ENCODE measurements at places on chromosomes 7 and 10. TPM values are rescaled to one million over a fixed set of nuclear protein-coding genes. Genes with fewer than 3 reads are reported as not detected.

WNT8B gene
- not detected for total RNA-seq

NKX2-3 gene
- not detected for total RNA-seq

GIMAP8 gene
- total RNA-seq, result not detected

RAB19 gene
- total RNA-seq, result not detected

SNX10 gene
- 1.1 TPM for total RNA-seq

DNA2 gene
- 23.9 TPM for total RNA-seq

CPN1 gene
- not detected for total RNA-seq

SEMA3C gene
- total RNA-seq, result 28.6 TPM

GBX1 gene
- total RNA-seq, result not detected

PAX4 gene
- not detected for total RNA-seq

LIPF gene
- total RNA-seq, result not detected

ABCF2 gene
- total RNA-seq, result 72.6 TPM

ENTPD7 gene
- total RNA-seq, result 18.4 TPM

HTR5A gene
- not detected for total RNA-seq

MEIG1 gene
- total RNA-seq, result not detected

FXYD4 gene
- total RNA-seq, result not detected

RASA4B gene
- 4.0 TPM for total RNA-seq

SPDYE1 gene
- not detected for total RNA-seq

MMD2 gene
- not detected for total RNA-seq

PRRT4 gene
- total RNA-seq, result not detected

GNGT1 gene
- not detected for total RNA-seq

TEX36 gene
- total RNA-seq, result not detected

SEMA3E gene
- 0.18 TPM for total RNA-seq

SH3PXD2A gene
- total RNA-seq, result 10.3 TPM

STAG3 gene
- not detected for total RNA-seq

CLDN3 gene
- total RNA-seq, result not detected

GCC1 gene
- 12.2 TPM for total RNA-seq

KDM7A gene
- total RNA-seq, result 1.2 TPM

Data from SJSA1 (cell line).